ENCODE measurements at places on chromosomes 2 and 18. TPM values are rescaled to one million over a fixed set of nuclear protein-coding genes. Genes with fewer than 3 reads are reported as not detected.

DNA sequence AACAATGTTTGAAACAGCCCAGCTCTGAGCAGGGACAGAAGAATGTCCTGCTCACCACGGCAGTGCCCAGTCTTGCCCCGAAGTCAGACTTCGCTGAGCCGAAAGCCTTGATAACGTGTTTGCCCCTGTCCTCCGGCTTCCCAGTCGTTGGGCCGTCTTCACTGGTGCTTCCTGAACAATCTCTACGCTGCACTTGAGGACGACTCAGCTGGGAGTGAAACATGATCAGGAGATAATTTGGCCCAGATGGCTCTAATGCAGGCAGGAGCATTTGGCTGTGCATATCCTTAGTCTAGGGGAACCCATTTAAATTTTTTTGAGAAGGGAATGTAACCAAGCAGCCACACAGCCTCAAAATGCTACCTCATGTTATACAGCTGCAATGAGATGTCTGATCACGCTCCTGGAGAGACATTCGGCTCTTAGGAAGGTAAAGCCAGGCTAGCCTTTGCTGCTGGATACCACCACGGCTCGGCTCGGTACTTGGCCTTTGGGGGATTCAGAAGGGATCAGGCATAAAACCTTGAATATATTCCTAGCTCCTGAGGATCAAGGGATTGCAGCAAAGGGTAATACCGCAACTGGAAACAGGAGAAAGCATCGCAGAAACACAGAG lies 43.6 kb downstream of the FECH start:
- no peaks in the 10 kb centered on the region for H3K4me1 ChIP-seq
- no peak overlapping the region for H3K4me3 ChIP-seq
- no peak for DNase-seq
- H3K27ac ChIP-seq, result no peak overlapping the region

- no peak overlapping the region for H3K4me3 ChIP-seq
- H3K27ac ChIP-seq, result no peak overlapping the region
- H3K27me3 ChIP-seq, result no peaks in the 10 kb centered on the region
- no peaks in the 10 kb centered on the region for H3K36me3 ChIP-seq
- peaks cover 31% of the 10 kb centered on the region for H3K4me1 ChIP-seq
These were observed 1.3 kb downstream of the LIPG start for GRCh38 chr18:49563130-49563540.

DNA sequence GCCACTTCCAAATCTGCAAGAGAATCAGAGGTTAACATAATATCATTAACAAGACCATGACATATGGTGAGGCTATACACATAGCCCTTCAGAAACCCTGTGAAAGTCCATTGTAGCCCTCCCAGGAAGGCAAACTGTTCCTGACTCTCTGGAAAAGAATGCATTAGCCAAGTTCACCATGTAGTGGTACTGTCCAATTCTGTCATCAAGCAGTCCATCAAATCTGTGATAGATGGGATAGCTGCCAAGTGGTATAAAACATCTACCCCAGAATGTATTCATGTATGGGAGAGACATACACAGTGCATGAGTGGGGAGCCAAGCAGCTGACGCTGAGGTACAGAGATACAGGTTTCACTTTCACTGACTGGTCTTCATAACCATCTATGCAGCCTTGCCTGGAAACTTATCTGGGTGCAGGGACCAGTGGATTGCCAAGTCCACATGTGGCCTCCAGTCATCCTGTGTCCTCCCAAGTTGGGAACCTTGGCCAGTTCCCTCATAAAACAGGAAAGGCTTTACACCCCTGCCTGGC lies 281.1 kb downstream of the MBD2 start:
- no peak overlapping the region for H3K4me3 ChIP-seq
- H3K27me3 ChIP-seq, result no peaks in the 10 kb centered on the region
- H3K36me3 ChIP-seq, result no peaks in the 10 kb centered on the region
- H3K27ac ChIP-seq, result no peak overlapping the region
- DNase-seq, result no peak

DNA sequence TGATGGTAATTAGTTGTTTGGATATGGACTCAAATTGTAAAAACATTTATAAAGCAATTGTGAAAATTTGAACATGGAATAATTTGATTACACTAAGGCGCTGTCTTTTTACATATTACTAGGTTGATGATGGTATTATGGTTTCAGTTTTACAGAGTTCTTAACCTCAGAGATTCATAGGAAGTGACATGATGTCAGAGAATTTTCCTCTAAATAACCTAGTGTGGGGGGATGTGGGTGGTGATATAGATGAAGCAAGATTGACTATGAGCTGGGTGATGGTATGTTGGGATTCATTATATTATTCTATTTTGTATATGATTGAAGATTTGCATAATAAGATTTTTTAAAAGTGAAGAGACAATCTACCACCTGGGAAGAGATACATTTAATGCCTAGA lies 45.9 kb upstream of the ATP5MC3 start:
- H3K36me3 ChIP-seq, result no peaks in the 10 kb centered on the region
- no peak overlapping the region for H3K27ac ChIP-seq
- no peaks in the 10 kb centered on the region for H3K27me3 ChIP-seq

The GRHL1 gene
- total RNA-seq, result 2.5 TPM

The NPPC gene
- total RNA-seq, result 5.6 TPM

The CRYGC gene
- not detected for total RNA-seq

The DSG1 gene
- total RNA-seq, result not detected

The TSGA10 gene
- total RNA-seq, result 3.3 TPM

The CPO gene
- 0.33 TPM for total RNA-seq
